Cortex of kidney (tissue), 1 donor: ENCODE measurements at places on chromosomes 6 and 20.

- no peak for DNase-seq
These were observed 9.2 kb upstream of the DEFB113 start for GRCh38 chr6:49978332-49979226.

GRCh38 chr6:148413321-148414091 is 70.9 kb downstream of the SASH1 start:
- DNase-seq, result no peak

DNA sequence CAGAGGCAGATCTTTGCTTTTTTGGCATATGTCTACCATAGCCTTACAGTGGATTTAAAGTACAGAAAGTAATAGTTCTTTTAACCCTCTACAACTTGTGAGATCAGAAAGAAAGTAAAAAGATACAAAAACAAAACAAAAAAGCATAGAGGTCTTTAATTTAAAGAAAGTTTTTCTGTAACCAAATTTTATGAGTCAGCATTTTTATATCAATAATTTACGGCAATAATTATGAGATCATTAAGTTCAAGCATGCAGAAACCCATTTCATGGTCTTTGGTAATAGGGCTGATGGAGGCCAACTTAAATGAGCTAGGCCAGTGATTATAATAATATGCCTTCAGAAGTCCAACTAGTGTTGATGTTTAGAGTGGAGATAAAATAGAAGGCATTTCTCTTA is 145.9 kb downstream of the AIG1 start:
- no peak for DNase-seq

- DNase-seq, result no peak
These were observed 16.9 kb upstream of the TGM2 start for GRCh38 chr20:38181971-38182370.

DNA sequence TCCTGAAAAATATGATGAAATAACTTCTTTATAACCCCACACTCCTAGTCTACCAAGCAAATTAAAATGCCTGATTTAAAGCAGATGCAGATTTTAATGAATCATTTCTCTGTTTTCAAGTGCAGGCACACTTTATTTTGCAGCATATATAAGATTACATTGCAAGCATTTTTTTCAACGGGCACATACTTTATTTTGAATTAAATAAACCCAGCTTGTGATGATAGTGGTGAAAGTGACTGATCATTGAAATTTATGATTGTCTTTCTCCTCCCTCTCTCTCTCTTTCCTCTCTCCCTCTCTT is 12.2 kb upstream of the MOXD1 start:
- no peak for DNase-seq
